ENCODE measurements at places on chromosomes 7 and 10.
A peak's percentile ranks its signal among the peaks of the same experiment; 100 is the strongest.

DNA sequence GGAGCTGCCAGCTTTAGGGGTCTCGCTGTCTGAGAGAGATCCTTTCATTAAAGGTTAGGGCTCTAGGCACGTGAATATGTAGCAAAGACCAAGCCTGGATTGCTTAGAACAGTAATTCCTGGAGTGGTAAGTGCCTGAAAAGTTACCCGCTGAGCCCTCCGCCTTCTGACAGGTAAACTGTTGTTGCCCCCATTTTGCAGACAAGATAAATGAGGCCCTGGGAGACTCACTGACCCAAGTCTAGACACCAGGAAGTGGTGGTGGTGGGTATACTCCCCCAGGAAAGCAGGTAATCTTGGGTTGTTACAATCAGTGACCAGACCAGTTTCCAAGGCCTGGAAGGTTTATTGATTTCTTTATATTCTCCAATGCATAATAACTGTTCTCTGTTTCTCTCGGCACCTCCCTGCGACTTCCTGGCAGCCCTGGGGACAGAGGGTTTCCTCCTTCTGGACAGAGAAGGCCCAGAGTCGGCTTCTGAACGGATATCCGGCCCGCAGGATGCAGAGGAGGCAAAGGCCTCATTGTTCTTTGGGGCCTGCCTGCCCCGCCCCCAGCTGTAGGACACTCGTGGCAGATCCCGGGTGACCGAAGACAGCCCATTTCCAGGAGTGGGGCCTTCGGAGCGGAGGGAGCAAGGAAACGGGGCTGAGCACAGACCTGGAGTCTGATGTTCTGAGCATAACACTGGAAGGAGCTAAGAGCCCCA lies 1.3 kb upstream of the GRK5 start:
- peak; percentile 34 for DNase-seq

GRCh38 chr10:49398000-49398861 lies 2.3 kb upstream of the DRGX start:
- peak; percentile 23 for DNase-seq

DNA sequence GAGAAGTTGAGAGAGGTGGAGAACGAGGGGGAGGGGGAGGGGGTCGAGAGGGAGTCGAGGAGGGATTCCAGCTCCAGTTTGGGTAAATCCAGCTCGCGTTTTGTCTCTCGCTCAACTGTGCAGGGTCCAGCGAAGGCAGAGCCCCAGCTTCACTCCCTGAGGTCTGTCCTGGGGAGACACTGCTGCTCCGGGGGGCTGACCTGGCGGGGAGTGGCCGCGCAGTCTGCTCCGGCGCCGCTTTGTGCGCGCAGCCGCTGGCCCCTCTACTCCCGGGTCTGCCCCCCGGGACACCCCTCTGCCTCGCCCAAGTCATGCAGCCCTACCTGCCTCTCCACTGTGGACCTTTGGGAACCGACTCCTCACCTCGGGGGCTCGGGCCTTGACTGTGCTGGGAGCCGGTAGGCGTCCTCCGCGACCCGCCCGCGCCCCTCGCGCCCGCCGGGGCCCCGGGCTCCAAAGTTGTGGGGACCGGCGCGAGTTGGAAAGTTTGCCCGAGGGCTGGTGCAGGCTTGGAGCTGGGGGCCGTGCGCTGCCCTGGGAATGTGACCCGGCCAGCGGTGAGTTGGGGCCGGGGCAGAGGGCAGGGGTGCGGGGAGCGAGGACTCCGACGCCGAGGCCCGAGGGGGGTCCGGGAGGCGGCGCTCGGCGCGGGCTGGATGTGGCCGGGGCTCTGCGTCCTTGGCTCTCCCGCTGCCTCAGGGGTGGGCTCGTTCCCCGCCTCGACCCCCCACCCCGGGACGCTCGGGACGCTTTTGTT lies at the start of gene TET1:
Gene TET1, plus strand, starts transcription at position 152 of the 757 bp plus-strand sequence. CDS start 12,002 bp downstream, outside the sequence.
- DNase-seq = peak; percentile 39

GRCh38 chr7:16708980-16709379 lies 44.6 kb upstream of the TSPAN13 start:
- DNase-seq = peak; percentile 98

DNA sequence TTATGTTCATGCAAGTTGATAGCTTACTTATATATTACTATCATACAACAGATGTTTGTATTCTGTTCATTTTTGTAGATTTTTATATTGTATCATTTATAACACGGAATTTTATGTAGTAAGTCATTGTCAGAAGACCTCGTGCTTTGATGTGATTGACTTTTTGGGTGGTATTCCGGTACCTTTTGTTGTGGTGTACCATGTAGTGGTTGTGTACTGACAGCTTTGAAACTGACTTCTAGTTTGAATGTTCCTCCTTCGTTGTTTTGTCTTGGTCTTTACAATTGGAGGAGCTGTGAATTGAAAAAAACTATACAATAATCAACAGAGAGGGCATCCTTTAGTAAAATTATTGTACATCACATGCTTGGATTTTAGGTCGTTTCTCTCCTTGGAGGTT lies 61.5 kb downstream of the WAC start:
- DNase-seq = no peak

GRCh38 chr10:84683980-84684740 lies 355.8 kb downstream of the CCSER2 start:
- DNase-seq = no peak

GRCh38 chr10:79313320-79313719 lies 33.9 kb upstream of the PPIF start:
- DNase-seq = no peak

DNA sequence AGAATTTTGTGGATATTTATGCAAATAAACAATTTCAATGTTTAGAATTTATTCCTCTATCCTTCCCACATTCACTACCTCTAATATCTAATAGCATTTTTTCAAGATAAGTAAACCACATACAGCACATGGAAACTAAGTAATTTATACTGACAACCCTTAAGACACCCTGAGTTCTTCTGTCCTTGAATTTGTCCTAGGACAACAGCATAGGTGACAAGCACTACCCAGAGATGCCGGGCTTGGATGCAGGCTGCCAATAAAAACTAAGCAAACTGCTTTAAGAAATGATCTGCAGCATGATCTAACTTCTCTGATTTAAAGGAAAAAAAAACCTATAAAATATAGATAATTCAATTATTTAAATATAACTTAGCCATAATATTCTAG lies 22.7 kb downstream of the NT5C3A start:
- DNase-seq = no peak

DNA sequence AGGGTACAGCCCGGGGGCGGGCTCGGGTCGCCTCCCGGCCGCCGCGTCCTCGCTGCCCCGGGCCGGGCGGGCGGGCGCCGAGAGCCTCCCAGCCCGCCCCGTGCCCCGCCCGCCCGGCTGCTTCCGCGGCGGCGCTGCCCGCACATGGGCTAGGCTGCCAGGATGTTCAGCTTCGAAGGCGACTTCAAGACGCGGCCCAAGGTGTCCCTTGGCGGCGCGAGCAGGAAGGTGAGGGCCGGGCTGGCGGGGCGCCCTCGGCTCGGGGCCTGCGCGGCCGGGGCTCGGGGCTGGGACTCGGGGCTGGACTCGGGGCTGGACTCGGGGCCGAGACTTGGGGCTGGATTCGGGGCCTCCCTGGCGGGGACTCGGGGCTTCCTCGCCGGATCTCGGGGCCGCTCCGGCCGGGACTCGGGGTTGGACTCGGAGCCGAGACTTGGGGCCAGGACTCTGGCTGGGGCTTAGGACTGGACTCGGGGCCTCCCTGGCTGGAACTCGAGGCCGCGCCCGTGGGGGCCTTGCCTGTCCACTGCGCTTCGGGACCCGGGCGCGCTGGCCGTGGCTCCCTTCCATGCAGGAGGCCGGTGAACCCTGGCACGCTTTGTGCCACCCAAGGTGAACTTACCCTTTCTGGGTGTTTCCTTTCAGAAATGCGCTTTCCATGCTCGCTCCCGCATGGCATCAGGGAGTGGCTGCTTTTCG lies 534 bp downstream of the UBE3C start:
- peak; percentile 43 for DNase-seq

DNA sequence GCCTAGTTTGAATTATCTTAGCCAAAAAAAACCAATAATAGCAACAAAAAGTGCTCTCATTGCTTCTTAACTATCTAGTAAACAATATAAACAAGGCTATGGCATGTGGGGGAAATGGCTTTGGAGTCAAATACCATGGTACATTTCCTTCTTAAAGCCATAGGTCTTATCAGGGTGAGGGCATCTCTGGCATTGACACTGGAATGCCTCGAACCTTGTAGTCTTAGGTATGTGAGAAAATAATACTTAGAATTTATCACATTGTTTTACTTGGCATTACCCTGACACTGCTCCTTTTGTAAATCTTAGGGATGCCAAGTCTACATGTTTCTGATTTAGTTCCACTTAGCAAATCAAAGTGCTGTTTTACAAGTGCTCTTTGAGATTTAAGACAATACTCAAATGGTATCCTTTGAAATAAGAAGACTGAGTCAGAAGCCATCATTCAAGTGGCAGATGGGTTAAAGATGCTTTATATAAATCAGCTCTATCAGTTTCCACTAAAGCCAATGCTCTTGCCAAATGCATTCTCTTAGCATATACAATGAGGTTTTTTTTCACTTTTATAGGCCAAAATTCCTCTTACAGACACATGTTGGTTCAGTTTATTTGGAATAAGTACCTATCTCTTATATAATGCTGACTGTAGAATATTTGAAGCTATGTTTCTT lies 155.2 kb downstream of the HPSE2 start:
- no peak for DNase-seq

DNA sequence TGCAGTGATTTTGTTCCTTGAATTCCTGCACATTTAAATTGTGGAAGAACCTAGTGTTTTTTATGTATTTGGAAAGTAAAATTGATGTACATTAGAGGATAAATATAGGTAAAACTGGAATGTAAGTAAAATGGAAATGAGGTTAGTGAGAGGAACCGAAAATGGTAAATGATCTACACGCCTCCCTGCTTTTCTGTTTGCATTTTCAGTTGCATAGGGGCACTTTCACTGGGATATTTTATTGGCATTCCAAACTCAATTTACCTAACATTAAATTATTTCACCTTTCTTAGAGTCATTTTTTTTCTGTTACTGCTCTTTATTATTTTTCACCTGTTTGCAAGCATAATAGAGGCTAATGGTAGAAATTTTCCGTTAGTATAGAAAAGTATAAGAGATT lies 8.0 kb downstream of the CDK13 start:
- DNase-seq = no peak

- peak; percentile 33 for DNase-seq
These were observed 77.9 kb downstream of the SNX10 start for GRCh38 chr7:26369593-26369992.

GRCh38 chr10:71268758-71269157 lies 50.3 kb upstream of the SLC29A3 start:
- peak; percentile 72 for DNase-seq

DNA sequence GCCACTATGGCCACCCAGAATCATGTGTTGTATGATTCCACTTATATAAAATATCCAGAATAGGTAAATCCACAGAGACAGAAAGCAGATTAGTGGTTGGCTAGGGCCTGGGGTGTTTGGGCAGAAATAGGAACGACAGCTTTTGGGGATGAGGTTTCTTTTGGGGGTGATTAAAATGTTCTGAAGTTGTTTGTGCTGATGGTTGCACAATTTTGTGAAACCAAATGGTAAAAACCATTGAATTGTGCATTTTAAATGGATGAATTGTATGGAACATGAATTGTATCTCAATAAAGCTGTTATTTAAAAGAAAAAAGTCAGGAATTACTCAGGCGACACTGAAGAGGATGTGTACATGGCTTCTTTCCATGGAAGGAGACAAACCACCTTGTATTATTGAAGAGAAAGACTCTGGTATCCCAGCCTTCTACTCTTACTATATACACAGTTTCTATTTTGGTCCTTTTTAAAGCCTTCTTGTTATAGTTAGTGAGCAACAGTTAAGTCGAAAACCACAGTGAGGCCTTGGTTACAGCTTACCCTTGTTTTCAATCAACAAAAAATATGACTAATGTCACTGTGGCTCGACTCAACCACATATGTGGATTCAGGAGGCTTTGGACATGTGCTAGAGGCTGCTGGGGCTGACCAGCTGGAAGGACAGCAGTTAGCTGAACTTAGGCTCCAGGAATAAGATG lies 57.1 kb upstream of the KMT2E start:
- DNase-seq = peak; percentile 94

GRCh38 chr10:30176182-30176581 lies 116.8 kb upstream of the JCAD start:
- DNase-seq = peak; percentile 88

DNA sequence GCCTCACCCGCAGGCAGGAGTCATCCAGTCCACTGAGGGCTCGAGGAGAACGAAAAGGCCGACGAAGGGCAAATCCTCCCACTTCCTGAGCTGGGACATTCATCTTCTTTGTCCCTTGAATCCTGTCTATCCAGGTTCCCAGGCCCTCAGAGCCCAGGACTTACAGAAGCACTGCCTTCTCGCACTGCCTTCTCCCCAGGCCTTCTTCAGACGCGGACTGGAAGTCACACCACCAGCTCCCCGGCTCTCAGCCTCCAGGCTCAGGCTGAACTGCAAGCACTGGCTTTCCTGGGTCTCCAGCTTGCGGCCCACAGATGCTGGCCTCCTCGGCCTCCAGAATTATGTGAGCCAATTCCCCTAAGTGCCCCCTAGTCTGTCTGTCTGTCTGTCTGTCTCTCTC lies 6.4 kb upstream of the MMP21 start:
- no peak for DNase-seq

DNA sequence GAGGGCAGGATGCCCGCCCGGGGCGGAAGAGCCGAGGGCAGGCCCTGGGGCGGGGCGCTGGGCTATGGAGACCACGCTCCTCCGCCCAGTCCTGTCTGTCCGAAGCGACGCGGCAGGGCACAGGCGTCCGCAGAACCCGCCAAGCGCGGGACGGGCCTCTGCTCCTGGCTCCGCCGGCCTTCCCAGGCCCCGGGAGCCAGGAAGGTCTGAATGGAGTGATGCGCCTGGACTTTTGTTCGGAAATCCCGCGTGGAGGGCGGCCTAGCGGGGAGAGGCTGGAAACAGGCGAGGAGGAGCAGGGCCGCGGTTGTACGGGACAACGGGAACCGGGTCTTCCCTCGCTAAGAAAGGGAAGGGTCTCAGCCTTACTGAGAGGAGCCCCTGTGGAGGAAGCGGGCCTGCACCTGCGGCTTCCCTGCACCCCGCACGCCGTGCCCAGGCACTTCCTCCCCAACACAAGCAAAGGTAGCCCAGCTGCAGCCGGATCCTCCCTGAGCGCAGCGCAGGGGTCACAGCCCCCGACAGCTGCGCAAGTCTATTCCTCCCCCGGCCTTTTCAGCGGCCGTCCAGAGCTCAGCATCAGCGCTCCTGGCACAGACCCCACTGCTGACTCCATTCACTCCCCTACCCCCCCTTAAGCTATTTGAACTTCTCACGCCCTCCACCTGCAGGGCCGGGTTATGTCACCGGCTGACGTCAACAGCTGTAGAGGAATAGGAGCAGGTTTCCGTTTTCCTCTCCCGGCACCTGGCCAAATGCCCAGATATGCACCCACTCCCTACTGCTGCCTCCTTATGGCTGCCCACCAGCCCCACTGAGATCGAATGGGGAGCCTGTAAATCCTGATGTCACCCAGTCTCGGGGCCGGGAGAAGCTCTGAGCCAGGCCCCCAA lies 143.2 kb upstream of the RET start:
- DNase-seq = no peak
